Gastroesophageal sphincter (tissue), 4 donors: ENCODE measurements at places on chromosomes 6 and 20. TPM values are rescaled to one million over a fixed set of nuclear protein-coding genes. Genes with fewer than 3 reads are reported as not detected.

DNA sequence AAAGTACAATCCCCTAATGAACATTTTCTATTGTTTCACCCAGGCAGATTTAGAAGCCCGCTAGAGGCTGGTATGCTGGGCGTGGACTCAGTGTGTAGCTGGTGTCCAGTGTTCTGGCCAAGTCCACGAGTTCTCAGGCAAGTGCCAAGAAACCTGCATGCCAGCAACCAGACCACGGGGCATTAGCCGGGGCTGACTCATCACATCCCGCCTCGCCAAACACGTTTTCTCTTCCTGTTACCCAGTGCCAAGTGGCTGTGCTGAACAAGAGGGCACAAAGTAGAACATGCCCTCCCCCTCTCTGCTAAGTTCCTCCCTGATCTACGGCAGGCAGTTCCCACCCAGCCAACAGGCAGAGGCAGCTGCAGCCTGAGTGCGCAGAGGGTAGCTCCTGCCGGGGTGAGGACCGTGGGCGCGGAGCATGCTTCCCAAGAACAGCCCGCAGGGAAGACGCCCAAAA lies 29.6 kb downstream of the RAMACL start:
- peak; percentile 96 for ATAC-seq

DNA sequence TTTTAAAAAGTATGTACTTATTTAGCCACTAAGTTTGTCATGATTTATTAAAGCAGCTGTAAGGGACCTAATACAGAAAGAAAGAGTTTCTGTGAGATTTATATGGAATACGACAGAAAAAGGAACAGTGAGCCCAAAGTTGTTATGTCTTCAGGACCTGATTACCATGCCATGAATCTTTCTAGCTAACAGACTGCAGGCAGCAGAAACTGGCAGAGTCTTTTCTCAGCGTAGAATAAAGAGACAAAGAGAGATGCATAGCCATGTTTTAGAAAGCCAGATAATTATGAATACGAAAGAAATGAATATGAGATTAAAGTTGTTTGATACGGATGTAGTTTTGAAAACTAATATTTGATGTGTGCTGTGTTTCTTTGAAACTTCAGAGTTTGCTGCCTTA lies 624.1 kb upstream of the ADGRB3 start:
- ATAC-seq = no peak

The TFAP2D gene
- total RNA-seq = not detected

The PPP1R14C gene
- 1.5 TPM for total RNA-seq

The RIN2 gene
- 50.8 TPM for total RNA-seq

The LY6G6F gene
- not detected for total RNA-seq

DNA sequence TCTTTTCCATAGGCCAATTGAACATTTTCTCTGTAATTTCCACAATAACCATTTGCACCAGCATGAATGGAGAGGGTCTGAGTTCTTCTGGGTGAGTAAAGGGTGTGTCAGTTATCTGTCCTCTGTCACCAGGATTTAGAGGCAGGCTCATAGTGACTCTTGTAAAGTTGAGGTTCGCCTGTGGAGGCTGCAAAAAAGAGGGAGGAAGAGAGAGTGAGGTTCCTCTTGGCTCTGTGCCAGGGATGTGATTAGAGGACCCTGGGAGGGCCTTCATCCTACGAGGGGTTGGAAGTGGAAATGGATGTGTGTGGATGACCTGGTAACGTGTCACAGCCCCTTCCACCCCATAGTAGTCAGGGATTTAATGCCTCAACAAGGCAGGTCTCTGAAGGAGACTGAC lies 242.0 kb downstream of the ESR1 start:
- ATAC-seq = no peak

GRCh38 chr6:160398674-160399271 lies 50.6 kb downstream of the SLC22A3 start:
- no peak for ATAC-seq

The IDH3B gene
- 103 TPM for total RNA-seq
